ENCODE measurements at places on chromosomes 6 and 20.
A peak's percentile ranks its signal among the peaks of the same experiment; 100 is the strongest.

GRCh38 chr20:21185849-21186248 is 60.0 kb downstream of the KIZ start:
- no peak for DNase-seq

- peak; percentile 22 for DNase-seq
Measured at GRCh38 chr6:4567141-4567540, 209.1 kb upstream of the CDYL start.

GRCh38 chr6:138346302-138347195 is 31.2 kb upstream of the SMIM28 start:
- DNase-seq, result peak; percentile 22

GRCh38 chr6:80469977-80470376 is 363.5 kb downstream of the BCKDHB start:
- DNase-seq, result no peak
